ENCODE measurements at places on chromosomes 1 and 21.

DNA sequence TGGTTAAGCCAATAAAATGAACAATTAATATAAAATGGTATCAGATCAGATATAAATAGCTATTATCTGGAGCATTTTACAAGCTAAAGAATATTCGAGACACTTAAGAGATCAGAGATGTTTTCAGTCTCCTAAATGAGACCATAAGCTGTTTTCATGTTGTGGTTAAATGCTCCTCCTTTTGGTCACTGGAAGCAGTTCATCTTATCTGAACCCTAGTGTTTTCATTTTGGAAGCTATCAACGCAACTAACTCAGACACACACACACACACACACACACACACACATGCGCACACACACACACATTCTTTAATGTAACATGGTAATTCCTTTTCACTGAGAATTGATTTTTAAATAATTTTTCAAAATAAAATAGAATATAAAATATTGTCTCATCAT lies 10.0 kb upstream of the LRRC8C start:
- no peak for DNase-seq

- DNase-seq: no peak
Observed at GRCh38 chr1:212520299-212520698, 87.6 kb downstream of the NENF start.

GRCh38 chr1:242870966-242871365 lies 346.5 kb upstream of the PLD5 start:
- no peak for DNase-seq

DNA sequence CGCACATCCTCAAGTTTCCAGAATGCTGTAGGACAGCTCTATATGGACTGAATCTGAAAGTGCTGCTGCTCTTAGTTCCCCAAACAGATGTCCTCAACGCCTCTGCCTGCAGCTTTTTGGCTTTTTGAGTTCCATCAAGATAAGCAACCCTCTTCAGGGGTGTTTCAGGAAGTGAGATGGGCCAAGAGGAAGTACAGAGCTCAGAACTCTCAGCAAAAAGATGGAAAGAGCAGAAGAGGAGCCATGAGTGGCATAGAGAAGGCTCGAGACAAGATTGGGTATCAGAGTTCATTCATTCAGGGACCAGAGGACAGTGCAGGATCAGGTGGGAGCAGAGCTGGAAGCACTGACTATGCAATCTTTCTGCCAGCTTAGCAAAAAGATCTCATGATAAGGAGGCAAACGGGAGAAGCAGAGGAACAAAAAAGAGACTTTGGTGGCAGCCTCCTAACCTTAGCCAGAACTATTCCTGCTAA lies at the start of the genes ADORA3 and TMIGD3:
Gene ADORA3, minus strand, starts transcription at position 49 of the 476 bp plus-strand sequence. CDS start 279 bp downstream, outside the sequence.
Gene TMIGD3, minus strand, starts transcription at position 49 of the 476 bp plus-strand sequence. CDS start 279 bp downstream, outside the sequence.
- DNase-seq: no peak

- no peak for DNase-seq
Observed at GRCh38 chr1:34371829-34372532, 195.3 kb downstream of the C1orf94 start.

DNA sequence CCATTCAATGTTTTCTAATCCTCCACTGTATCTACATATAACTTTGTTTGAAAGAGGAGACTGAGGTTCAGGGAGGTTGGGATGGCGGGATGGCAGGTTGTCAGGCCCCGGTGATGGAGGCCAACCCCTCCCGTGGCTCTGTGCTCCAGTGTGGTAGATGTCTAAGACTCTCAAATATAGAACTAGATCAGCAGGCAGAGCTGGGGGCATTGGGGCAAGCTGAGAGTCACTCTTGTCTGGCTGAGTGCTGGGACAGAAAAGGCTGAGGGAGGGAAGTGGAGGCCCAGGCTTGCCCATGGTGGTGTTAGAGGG lies 1.7 kb downstream of the IL6R start:
- no peak for DNase-seq

GRCh38 chr1:39474810-39475209 lies 16.6 kb upstream of the BMP8A start:
- no peak for DNase-seq

GRCh38 chr1:204461331-204462228 lies 33.0 kb downstream of the PIK3C2B start:
- DNase-seq: no peak

DNA sequence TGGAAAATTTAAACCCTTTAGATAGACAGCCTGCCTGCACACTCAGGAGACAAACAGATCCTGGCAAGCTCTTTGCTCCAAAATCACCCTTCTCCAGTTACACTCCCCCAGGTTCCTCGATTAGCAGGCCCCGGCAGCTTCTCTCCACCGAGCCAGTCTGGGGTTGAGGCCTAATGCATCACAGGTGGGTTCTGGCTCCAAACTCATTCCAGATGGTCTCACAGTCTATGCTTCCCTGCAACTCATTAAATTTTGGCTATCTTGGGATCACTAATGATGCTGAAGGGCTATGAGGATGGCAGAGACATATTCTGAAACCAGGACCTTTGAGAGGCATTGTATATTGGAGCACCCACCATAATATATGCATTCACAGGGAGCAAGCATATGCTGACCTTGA lies 559.8 kb upstream of the USP24 start:
- no peak for DNase-seq

DNA sequence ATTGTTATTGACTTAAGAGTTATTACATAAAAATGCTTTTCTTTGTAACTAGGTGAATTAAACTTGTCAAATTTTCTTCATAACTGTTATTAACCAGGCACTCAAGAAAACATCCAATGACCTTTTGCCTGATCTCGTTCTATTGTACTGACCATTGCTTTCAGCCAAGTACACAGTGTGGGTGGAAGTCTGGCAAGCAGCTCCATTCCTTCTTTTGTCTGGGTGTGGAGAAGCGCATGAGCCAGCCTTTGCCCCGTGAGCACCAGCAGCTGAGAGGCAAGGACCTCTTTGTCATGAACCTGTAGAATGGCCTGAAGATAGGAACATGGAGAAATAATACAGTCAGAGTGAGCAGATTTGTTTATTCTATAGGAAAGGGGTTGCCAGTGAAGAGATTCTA lies 57.5 kb downstream of the IARS2 start:
- peak; percentile 76 for DNase-seq

- no peak for DNase-seq
Observed at GRCh38 chr1:86868477-86868876, 45.4 kb downstream of the SELENOF start.

DNA sequence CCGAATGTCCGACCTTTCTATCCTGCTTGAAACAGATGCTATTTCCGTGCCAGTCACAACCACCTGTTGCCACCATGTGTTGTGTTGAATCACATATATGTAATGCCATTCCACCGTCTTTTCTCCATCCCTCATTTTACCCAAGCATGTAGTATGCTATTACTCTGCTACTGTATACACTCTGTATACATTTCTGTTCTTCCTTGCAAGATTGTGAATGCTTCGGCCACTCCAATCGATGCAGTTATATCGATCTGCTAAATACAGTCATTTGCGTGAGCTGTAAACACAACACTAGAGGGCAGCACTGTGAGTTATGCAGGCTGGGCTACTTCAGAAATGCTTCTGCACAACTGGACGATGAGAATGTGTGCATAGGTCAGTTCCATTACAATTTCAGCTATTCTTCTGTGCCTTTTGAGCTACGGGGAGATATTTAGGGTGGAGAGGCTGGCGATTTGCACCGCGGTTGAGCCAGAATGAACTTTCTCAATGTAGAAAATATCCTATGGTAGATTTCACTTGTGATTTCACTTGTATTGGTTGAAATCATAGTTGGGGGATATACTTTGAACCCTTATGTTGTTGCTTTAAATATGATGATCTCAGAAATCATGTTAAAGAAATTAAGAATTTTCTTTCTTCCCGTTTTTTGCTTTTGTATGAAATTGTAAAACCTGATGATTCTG lies 289.8 kb downstream of the NTNG1 start:
- peak; percentile 37 for DNase-seq

- DNase-seq: peak; percentile 90
Observed at GRCh38 chr1:156899956-156900718, 6.6 kb downstream of the PEAR1 start.

DNA sequence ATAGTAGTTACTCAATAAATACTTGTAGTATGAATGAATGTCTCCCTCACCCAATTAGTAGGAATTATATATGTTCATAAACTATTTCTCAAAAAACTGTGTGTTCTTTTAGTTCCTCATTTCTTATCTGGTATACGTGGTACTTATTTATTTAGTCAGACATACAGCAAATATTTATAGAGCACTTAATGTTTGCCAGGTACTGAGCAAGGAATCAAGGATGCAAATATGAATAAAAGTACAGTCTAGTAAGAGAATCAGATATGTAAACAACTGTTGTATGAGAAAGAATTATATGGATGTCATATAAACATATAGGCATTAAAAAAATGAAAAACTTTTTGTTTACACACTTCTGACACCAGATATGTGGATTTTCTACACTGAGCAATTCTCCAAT lies 58.5 kb downstream of the ATF6 start:
- no peak for DNase-seq

DNA sequence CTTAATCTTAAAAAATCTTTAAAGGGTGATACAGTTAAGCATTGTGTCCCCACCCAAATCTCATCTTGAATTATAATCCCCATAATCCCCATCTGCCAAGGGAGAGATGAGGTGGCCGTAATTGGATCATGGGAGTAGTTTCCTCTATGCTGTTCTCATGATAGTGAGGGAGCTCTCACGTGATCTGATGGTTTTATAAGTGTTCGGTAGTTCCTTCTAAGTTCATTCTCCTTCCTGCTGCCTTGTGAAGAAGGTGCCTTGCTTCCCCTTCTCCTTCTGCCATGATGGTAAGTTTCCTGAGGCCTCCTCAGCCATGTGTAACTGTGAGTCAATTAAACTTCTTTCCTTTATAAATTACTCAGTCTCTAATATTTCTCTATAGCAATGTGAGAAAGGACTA lies 10.7 kb downstream of the DHRS3 start:
- DNase-seq: no peak

- DNase-seq: no peak
Observed at GRCh38 chr1:81437649-81438048, 363.1 kb upstream of the ADGRL2 start.

- peak; percentile 84 for DNase-seq
Observed at GRCh38 chr1:212179394-212180076, 105.7 kb upstream of the PPP2R5A start.

DNA sequence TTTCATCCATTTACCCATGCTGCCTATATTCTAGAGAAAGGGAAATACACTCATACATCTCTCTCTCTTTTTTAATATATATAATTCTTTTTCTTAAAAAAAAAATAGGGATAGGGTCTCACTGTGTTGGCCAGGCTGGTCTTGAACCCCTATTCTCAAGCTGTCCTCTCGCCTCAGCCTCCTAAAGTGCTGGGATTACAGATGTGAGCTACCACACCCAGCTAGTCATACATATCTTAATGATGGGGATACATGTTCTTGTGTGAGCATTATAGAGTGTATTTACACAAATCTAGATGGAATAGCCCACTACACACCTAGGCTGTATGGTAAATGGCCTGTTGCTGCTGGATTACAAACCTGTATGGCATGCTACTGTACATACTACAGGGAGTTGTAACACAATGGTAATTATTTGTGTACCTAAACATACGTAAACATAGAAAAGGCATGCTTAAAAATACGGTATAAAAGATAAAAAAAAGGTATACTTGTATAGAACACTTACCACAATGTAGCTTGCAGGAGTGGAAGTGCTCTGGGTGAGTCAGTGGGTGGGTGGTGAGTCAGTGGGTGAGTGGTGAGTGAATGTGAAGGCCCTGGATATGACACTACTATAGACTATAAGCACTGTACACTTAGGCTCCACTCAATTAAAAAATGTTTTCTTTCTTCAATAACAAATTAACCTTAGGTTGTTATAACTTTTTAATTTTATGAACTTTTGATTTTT lies 72.9 kb downstream of the IVNS1ABP start:
- peak; percentile 69 for DNase-seq

DNA sequence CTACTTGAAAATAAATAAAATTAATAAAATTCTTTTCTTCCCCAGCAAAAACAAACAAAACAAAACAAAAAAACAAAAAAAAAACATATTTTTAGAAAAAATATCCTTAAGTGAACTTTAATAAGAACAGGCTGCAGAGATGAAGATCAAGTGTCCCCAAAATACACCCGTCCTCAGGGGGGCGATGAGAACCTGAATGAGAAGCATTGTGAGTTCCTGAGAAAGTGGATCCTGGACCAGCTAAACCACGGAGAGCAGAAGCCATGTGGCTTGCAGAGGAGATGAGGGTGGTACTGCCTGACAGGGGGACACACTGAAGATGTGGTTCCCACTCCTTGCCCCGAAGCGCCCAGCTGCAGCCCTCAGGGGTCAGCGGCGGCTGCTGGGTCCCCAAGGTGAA lies 89.3 kb downstream of the ITPKB start:
- DNase-seq: no peak

DNA sequence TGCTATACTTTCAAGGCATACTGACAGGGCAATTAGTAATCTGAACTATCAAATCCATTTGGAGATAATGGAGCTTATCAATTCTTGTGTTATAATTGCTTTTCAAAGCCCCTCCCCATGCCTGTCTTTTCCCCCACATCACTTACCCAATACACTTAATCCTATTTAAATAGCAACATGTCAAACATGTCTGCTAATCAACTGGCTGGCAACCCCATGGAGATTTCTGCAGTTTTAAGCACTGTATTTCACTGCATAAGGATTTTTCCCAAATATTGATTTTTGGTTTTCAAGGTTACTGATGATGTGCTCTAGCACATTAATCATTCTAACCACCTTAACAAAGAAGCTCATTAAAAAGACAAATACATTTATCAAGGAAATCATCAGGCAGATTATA lies 800.3 kb downstream of the PLA2G4A start:
- DNase-seq: no peak

DNA sequence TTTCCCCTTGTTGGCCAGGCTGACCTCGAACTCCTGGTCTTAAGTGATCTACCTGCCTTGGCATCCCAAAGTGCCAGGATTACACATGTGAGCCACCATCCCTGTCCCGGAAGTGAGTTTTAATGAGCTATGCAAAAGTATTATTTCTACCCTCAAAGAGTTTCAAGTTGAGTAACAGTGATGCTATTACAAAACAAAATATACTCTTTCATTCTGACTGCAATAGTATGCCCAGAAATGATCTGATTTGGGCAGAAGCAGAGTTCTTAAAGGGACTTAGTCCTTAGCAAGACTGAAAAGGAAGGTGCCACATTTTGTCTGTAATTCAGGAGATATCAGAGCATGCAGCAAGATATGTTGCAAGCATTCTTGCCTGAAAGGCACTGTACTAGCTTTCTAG lies 375.4 kb downstream of the NUF2 start:
- no peak for DNase-seq

- DNase-seq: no peak
Observed at GRCh38 chr1:200161801-200162200, 134.3 kb downstream of the NR5A2 start.

- DNase-seq: no peak
Observed at GRCh38 chr1:74107394-74107793, 90.6 kb downstream of the LRRIQ3 start.

DNA sequence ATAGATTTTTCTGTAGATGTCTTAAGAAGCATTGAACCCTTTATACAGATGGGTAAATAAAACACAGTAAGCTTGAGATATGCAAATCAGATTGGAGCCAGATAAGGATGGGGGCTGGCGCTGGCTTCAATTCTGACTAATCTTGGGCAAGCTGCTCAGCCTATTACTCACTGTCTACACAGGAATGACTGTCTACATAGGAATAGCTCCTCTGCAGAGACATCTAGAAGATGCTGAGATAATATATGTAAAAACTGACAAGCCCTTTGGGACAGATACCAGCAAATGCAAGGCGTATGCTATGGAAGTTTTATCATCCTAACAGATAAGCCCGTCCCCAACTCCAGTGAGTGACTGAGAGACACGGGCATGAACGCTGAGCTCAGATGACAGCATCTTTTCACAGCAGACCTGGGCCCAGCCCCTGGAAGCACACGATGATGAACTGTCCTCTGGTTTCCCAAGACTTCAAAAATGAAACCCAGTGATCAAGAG lies 1.7 kb downstream of the CLDN14 start:
- DNase-seq: peak; percentile 86

GRCh38 chr1:156502391-156502893 lies 1.9 kb upstream of the MEF2D start:
- no peak for DNase-seq
